Stomach (tissue), 19 donors: ENCODE measurements at places on chromosomes 16 and 17. TPM values are rescaled to one million over a fixed set of nuclear protein-coding genes. Genes with fewer than 3 reads are reported as not detected.

Gene PYY
- not detected for total RNA-seq

Gene KRTAP1-1
- total RNA-seq, result not detected

Gene FBXO39
- not detected for total RNA-seq

GRCh38 chr16:64455275-64455674 is 666.6 kb downstream of the CDH11 start:
- DNase-seq, result no peak
- no peaks in the 10 kb centered on the region for H3K36me3 ChIP-seq
- no peak overlapping the region for H3K4me3 ChIP-seq
- H3K4me1 ChIP-seq, result no peaks in the 10 kb centered on the region

Gene RAB26
- total RNA-seq, result not detected

- H3K27ac ChIP-seq, result peak overlapping the region; percentile 29
- no peak for DNase-seq
- no peaks in the 10 kb centered on the region for H3K27me3 ChIP-seq
- no peak overlapping the region for H3K4me3 ChIP-seq
Observed at GRCh38 chr16:24645739-24646645, 83.5 kb upstream of the TNRC6A start.

- H3K27me3 ChIP-seq, result no peaks in the 10 kb centered on the region
- H3K4me1 ChIP-seq, result peaks cover 79% of the 10 kb centered on the region
- DNase-seq, result no peak
- peaks cover 11% of the 10 kb centered on the region for H3K36me3 ChIP-seq
- H3K27ac ChIP-seq, result peak overlapping the region; percentile 72
- H3K4me3 ChIP-seq, result no peak overlapping the region
Observed at GRCh38 chr16:89371968-89372634, 118.3 kb downstream of the ANKRD11 start.

GRCh38 chr16:6189216-6189615 is 1091.6 kb upstream of the EEF2KMT start:
- no peak overlapping the region for H3K27ac ChIP-seq
- no peaks in the 10 kb centered on the region for H3K27me3 ChIP-seq
- H3K4me3 ChIP-seq, result no peak overlapping the region

Gene AGRP
- total RNA-seq, result not detected

DNA sequence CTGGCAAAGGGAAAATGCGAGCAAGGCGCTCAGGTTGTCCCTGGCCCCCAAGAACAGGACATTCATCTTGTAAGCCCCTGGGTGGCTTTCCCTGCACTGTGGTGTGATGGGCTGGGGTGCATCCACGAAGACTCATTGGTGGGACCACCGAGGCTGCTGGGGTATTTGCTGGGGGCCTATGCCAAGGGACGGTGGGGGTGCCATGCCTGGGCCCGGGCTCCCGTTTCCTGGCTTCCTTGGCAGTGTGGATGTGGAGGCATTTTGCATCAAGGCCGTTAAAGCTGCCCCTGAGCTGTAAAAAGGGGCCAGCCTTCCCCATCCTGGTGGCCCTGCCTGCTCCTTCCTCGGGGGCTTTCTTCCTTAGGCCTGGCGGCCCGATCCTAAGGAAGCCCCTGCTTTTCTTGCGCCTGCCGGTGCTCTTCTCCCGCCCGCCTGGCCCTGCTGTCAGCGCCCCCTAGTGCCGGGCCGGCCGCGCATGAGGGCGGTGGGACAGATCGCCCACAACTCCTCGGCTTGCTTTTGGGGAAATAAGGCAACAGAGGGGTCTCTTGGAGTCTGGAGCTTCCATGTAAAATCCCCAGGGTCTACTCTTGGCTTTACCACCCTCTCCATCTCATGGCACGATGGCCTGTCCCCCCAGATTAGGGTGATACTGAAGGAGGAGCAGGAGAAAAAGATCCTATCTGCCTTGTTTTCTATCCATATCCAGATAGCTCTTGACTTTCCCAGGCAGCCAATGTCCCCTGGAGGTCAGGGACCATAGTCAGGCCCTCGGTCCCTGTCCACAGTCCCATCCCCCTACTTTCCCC is 9.8 kb upstream of the TBX2 start:
- H3K27me3 ChIP-seq, result peaks cover 33% of the 10 kb centered on the region
- no peaks in the 10 kb centered on the region for H3K36me3 ChIP-seq
- H3K4me3 ChIP-seq, result no peak overlapping the region
- DNase-seq, result peak; percentile 81
- H3K27ac ChIP-seq, result no peak overlapping the region
- H3K4me1 ChIP-seq, result peaks cover 10% of the 10 kb centered on the region

Gene SOX8
- total RNA-seq, result 3.3 TPM

DNA sequence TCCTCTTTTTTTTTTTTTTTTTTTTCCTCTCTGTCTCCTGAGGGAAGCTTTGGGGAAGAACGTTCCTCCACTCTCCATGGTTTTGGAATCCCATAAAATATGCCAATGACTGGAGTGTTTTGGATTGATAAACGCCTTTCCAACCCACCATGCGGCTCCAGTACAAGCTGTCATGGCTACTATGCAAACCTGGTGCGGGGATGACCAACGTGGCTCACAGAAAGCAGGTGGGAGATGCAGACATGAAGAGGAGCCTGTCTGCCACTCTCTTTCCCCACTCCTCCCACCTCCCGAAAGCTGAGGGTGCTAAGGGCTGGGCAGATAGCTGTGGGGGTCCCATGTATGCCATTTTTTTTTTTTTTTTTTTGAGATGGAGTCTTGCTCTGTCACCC is 69.9 kb upstream of the SEC14L1 start:
- DNase-seq, result no peak
- H3K4me3 ChIP-seq, result no peak overlapping the region

Gene C16orf78
- total RNA-seq, result not detected

GRCh38 chr17:38538906-38539305 is 66.8 kb downstream of the SRCIN1 start:
- H3K36me3 ChIP-seq, result no peaks in the 10 kb centered on the region
- no peaks in the 10 kb centered on the region for H3K27me3 ChIP-seq
- H3K27ac ChIP-seq, result peak overlapping the region; percentile 68
- H3K4me3 ChIP-seq, result no peak overlapping the region

Gene ZNF267
- total RNA-seq, result 15.2 TPM

DNA sequence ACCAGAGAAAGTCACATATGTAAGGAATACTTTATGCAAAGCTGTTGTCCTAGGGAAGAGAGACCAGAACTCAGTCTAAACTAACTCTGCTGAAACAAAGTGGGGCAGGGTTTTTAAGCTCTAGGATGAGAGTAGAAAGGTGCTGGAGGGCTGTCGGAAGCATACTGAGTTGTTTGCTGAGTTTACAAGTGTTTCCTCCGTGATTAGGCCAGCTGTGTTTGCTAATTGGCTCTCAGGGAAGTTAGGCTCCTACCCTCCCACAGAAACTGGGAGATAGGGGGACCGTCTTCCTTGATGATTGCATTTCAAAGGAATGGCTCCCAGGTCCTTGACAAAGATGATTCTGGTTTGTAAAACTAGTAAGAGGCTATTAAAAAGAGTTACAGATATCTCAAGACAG is 24.4 kb upstream of the CRYM start:
- peak; percentile 14 for DNase-seq
- peaks cover 19% of the 10 kb centered on the region for H3K4me1 ChIP-seq
- no peaks in the 10 kb centered on the region for H3K27me3 ChIP-seq
- H3K27ac ChIP-seq, result no peak overlapping the region
- no peak overlapping the region for H3K4me3 ChIP-seq

DNA sequence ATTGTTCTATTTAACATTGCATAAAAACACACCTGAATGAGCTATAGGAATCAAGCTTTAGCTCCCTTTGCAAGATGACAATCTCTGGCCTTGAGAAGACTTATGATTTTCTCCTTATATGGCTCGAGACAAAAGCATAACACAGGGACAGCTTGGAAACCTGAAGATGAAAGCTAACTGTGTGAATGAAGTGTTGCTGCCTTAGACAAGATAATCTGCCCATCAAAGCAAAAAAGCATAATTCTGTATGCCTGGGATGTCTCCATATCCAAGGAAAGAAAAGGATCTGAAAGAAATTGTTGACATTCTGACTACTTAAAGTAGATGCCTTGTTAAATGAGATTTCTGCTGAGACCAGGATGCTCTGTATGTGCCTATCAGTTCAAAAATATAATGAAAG is 526.7 kb upstream of the TOM1L1 start:
- DNase-seq, result no peak
- H3K27ac ChIP-seq, result no peak overlapping the region
- H3K36me3 ChIP-seq, result no peaks in the 10 kb centered on the region
- H3K4me1 ChIP-seq, result no peaks in the 10 kb centered on the region

DNA sequence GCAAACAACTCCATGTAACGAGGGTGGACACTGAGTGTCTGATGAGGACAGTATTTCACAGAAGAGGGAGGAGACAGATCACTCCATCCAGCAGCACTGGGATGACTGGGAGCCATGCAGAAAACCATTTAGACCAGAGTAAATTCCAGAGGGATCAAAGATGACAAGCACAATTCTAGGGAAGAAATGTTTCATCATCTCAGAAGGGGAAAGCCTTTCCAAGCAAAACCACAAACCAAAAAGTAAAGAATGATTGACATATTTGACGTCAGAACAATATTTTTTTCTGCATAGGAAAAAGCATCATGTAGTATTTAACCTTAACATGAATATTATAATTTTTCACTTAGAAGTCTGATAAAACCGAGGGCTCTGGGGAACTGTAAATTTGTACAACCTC is 4.8 kb downstream of the DNASE1 start:
- no peaks in the 10 kb centered on the region for H3K27me3 ChIP-seq
- H3K4me3 ChIP-seq, result no peak overlapping the region
- peaks cover 96% of the 10 kb centered on the region for H3K36me3 ChIP-seq
- no peaks in the 10 kb centered on the region for H3K4me1 ChIP-seq

DNA sequence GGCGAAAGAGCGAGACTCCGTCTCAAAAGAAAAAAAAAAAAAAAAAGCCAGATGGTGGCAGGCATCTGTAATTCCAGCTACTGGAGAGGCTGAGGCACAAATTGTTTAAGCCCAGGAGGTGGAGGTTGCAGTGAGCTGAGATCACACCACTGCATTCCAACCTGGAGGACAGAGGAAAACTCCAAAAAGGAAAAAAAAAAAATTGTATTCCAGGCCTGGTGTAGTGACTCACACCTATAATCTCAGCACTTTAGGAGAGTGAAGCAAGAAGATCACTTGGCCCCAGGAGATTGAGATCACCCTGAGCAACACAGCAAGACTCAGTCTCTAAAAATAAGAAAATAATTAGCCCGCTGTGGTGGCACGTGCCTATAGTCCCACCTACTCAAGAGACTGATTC is 20.1 kb downstream of the HBQ1 start:
- no peaks in the 10 kb centered on the region for H3K4me1 ChIP-seq
- peaks cover 97% of the 10 kb centered on the region for H3K36me3 ChIP-seq
- H3K4me3 ChIP-seq, result no peak overlapping the region
- H3K27ac ChIP-seq, result no peak overlapping the region
- no peak for DNase-seq
- H3K27me3 ChIP-seq, result no peaks in the 10 kb centered on the region

GRCh38 chr17:48523010-48523409 is 7.8 kb downstream of the HOXB1 start:
- peaks cover 21% of the 10 kb centered on the region for H3K4me1 ChIP-seq
- no peak overlapping the region for H3K4me3 ChIP-seq
- DNase-seq, result no peak
- peaks cover 33% of the 10 kb centered on the region for H3K27me3 ChIP-seq
- H3K27ac ChIP-seq, result no peak overlapping the region

- H3K27ac ChIP-seq, result no peak overlapping the region
- H3K27me3 ChIP-seq, result no peaks in the 10 kb centered on the region
- H3K36me3 ChIP-seq, result peaks cover 86% of the 10 kb centered on the region
- no peak overlapping the region for H3K4me3 ChIP-seq
- DNase-seq, result peak; percentile 65
Observed at GRCh38 chr16:88719267-88719932, 13.1 kb downstream of the CTU2 start.
